ENCODE measurements at places on chromosomes 5 and 9.

DNA sequence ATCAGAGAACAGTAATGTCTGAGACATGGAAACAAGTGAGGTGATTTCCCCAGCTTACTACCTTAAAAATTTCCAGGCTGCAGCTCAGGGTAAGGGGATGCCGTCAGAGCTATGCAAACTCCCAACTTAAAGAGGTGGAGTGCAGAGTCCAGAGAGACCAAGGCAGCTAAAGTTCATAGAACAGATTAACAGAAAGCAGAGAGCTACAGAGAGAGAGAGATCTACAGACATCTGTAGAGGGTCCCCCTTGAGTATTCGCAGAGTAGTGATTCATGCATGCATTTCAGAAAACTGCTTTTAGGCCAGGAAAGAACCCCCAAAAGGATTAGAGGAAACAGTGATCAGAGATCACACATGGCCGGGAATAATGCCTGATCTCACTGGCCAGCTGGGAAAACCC lies 306.2 kb upstream of the PUM3 start:
- DNase-seq: no peak

GRCh38 chr9:70883056-70883455 lies 238.4 kb downstream of the TRPM3 start:
- no peak for DNase-seq

- DNase-seq: no peak
These were observed 15.0 kb downstream of the HMHB1 start for GRCh38 chr5:143826951-143827444.

GRCh38 chr9:101579711-101580545 lies 14.8 kb downstream of the PPP3R2 start:
- no peak for DNase-seq

GRCh38 chr5:58875599-58875998 lies 292.7 kb downstream of the RAB3C start:
- DNase-seq: no peak

- peak; percentile 53 for DNase-seq
These were observed 39.8 kb upstream of the SELENOP start for GRCh38 chr5:42851481-42851880.

DNA sequence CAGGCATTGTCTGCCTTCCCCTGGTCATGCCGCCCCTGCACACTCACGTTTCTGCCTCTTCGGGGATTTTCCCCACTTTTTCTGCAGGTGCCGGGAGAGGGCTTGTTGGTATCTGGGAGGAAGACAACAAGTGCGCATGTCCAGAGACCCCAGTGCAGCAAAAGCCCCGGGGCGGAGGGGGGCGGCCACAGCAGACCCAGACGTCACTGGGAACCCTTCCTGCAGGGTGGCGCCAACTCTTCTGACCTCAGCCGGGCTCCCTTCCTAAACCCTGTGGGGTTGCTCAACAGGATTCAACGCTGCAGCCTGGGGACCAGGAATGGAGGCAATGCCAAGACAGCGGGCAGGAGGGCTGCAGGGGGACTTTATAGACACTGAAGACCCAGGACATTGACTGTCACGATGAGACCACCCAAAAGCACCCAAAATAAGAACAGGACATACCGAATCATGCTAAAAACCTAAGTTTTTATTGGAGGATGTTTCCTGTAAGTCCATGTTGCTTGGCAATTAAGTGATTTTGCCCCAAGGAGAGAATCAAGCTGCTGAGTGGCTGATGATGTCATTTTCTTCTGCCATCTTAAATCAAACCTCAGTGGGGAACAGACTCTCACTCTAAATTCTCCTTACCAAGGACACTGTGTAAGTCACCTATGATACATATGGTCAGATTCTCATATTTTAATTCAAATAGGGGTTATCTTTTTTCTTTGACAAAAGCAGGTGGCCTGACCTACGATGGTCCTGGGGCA lies 62.9 kb upstream of the SIMC1 start:
- no peak for DNase-seq

DNA sequence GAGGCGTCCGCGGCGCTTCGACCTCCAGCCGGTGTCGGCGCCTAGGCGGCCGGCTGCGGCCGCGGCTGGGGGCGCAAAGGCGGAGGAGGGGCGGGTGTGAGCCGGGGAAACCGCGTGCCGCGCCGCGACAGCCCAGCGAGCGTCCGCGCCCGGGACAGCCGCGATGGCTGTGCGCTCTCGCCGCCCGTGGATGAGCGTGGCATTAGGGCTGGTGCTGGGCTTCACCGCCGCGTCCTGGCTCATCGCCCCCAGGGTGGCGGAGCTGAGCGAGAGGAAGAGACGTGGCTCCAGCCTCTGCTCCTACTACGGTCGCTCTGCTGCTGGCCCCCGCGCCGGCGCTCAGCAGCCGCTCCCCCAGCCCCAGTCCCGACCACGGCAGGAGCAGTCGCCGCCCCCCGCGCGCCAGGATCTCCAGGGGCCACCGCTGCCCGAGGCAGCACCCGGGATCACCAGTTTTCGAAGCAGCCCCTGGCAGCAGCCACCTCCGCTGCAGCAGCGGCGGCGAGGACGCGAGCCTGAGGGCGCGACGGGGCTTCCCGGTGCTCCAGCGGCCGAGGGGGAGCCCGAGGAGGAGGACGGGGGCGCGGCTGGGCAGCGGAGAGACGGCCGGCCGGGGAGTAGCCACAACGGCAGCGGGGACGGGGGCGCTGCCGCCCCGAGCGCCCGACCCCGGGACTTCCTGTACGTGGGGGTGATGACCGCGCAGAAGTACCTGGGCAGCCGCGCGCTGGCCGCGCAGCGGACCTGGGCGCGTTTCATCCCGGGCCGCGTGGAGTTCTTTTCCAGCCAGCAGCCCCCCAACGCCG lies 605 bp downstream of the CHSY3 start:
- peak; percentile 35 for DNase-seq

DNA sequence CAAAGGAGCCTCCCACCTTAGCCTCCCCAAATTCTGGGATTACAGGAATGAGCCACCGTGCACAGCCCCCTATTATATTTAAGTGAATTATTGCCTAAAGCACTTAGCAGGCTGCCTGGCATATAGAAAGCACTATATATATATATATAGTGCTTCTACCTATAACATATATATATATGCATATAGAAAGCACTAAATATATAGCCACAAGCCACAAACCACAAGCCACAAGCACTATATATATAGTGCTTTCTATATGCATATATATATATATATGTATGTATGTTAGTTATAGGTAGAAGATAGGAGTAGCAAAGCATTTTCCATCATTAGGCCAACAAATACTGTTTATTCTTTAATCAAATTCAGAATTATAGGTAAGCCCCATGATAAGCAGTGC lies 185.8 kb downstream of the CWC27 start:
- DNase-seq: no peak

GRCh38 chr5:12854386-12854785 lies 950.1 kb upstream of the CTNND2 start:
- DNase-seq: no peak

GRCh38 chr9:114822708-114823107 lies 16.9 kb upstream of the TNFSF15 start:
- DNase-seq: no peak

- peak; percentile 59 for DNase-seq
These were observed 28.5 kb downstream of the RHOBTB3 start for GRCh38 chr5:95759634-95760033.

GRCh38 chr5:68464424-68464823 lies 248.9 kb downstream of the PIK3R1 start:
- DNase-seq: no peak

GRCh38 chr5:81971111-81971711 lies 612 bp upstream of the ATG10 start:
- peak; percentile 7 for DNase-seq

GRCh38 chr9:83706676-83707517 lies 861 bp downstream of the UBQLN1 start:
- peak; percentile 77 for DNase-seq

Data from SJCRH30 (cell line).